Stimulated activated CD4-positive, alpha-beta T cell treated with anti-CD3 and anti-CD28 coated beads, Interleukin-2, amount 100 ng/mL, for 24 hours (primary cell): ENCODE measurements at places on chromosomes 6 and 20.

DNA sequence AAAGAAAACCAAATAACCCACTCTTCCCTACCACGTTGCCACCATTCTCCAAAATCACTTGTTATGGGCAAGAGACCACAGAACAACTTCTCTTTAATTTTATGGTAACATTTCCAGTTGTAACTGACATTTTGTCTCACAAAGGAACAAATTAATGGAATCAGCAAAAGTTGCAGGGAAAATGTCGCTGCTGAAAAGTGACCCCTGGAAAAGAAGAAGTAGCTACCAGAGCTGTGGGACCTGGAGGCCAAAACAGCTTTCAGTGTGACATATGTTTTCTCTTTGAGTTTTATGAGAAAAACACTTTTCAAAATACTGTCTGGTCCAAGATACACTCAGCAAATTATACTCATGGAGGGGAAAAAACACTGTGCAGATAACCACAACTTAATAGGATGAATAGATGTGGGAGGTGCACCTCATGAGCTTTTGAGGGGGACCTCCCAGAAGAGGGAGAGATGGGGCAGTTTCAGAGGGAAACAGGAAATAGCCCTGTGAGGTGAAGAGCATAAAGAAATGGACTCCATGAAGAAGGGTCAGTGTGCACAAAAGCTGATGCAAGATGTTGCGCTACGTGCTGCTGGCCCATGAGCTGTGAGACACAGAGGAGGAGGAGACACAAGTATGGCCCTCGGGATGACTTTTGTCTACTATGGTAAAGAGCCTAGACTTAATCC, 87.3 kb downstream of the DTNBP1 start:
- no peak for DNase-seq

DNA sequence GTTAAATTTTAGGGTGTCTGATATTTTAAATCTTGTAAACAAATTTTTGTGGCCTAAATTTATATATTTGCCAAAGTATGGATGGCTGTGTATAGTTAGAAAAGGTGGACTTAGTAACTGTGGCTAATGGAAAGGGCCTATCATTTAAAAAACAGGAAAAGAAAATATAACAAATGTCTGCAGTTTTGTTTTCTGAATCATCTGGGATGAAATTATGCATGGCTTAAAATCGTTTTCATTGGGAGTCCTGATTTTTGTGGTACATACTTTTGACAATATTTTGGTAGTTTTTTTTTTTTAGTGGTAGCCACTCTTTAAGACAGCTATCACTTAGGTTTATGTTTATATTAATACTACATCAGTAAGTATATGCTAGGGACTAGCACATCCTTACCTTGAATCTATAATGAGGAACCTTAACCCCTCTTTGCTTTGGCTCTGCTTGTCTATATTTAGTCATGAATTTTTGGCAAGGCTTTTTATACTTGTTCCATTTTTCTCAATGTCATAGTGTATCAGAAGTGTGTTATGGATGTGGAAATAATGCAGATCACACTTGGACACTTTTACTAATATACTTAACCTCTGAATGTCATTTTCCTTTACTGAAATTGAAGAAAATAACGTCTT, 5.6 kb downstream of the ARID1B start:
- no peak for DNase-seq

GRCh38 chr6:166058064-166058739, 109.4 kb downstream of the TBXT start:
- DNase-seq, result no peak

GRCh38 chr6:9399916-9400315, 964.6 kb upstream of the SLC35B3 start:
- DNase-seq, result no peak

DNA sequence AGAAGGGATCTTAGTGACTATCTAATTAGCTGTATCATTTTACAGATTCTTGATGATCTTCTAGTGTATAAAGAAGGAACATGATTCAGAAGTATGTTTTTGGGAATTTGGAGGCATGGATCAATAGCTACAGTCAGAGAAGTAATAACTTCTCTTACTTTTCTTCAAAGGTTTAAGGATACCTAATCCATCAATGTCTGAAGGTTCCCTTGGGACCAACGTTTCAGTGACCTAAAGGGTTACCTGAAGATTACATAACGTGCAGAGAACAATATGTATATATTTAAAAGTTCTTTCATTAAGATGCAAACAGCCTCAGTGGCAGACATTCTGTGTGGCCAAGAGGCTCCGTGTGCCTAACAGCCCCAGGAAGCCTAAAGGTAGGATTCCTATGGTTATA, 3.2 kb downstream of the HDAC2 start:
- DNase-seq, result no peak

GRCh38 chr6:132812756-132813172, 1.6 kb upstream of the RPS12 start:
- no peak for DNase-seq

- no peak for DNase-seq
Observed at GRCh38 chr6:130050230-130050629, 31.8 kb downstream of the L3MBTL3 start.

- peak; percentile 75 for DNase-seq
Observed at GRCh38 chr6:29792123-29793035, 35.2 kb upstream of the HLA-G start.

GRCh38 chr6:92687278-92687677, 732.1 kb downstream of the EPHA7 start:
- no peak for DNase-seq

DNA sequence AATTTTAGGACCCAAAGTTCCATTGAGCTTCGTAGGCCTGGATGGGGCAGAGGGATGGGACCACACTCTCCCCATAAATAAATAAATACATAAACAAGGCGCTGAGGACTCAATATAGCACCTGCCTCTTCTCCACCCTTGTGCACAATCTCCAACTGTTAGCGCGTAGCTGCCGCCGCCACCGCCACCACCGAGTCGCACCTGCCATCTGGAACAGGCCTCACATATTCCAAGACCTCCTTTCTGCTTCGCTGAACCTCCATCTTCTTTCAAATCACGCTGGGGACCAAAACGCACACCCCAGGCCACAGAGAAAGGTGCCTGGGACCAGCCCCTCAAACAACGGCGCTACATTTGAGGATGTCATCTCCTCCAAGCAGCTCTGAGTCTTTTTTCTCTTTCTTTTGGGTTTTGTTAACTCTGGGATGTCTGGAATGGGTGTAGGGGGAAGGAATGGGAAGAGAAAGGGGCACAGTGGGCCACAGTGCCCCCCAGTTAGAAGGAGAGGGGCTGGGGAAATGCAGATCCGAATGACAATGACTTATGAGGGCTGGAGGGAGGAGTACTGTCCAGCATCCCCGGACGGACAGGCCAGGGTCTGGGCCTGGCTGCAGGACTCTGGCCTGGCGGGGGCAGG, 49.7 kb downstream of the NOL4L start:
- DNase-seq, result peak; percentile 38

- DNase-seq, result no peak
Observed at GRCh38 chr6:3289664-3290055, 30.9 kb downstream of the PSMG4 start.

- no peak for DNase-seq
Observed at GRCh38 chr6:162363757-162364156, 363.8 kb downstream of the PRKN start.

DNA sequence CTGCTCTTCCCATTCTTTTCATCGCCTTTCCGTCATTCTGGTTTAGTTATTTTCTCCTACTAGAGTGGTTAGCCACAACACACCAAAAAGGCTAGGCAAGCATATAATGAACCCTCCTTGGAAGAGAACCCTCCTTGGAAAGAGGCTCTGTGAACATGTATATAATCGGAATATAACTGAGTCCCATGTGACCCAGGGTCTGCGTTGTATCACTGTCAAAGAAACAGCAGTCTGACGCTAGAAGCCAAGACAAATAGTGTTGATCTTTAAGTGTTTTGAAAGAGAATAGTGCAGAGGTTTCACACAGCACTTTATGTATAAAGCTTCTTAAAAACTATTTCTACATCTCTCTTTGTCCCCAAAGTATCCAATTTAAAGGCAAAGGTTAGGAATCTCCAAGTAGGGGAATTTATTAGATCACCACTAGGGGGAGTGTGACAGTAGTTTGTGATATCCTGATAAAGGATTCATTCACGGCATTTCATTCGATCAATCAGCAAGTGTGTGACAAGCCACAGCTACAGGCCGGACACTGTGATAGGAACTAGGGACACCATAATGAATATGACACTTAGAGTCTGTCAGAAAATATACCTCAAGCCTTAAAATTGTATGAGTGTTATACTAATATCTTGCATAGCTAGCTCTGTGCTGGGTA, 395.3 kb downstream of the CD109 start:
- DNase-seq, result no peak

DNA sequence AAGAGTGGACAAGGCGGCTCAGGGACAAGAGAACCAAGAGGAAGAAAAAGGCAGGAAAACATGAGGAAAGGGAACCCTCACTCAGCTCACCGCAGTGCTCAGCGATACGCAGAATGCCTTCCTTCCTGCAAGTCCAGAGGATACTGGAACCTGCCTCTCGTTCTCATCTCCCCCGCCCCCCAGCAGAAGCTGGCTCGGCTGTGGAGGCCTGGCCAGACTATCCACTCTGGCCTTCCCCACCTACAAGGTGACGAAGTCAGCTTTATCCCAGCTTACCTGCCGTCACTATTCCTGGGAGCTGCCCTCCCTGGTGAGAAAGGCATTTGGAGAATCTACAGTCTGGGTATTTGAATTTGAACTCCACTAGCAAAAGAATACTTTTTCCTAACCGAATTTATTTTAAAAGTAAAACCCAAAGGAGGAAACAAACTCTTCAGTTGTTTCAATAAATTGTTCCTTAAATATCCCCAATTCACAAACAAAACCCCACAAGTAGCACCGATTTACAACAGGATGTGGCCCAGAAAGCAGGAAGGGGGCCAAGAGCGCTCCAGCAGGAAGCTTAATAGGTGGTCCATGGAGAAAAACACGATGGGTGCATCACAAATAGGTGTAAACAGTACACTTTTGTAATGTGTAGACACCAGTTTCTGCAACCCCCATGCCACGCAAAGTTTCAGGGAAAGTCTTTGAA, 2.1 kb upstream of the DIDO1 start:
- DNase-seq, result no peak

DNA sequence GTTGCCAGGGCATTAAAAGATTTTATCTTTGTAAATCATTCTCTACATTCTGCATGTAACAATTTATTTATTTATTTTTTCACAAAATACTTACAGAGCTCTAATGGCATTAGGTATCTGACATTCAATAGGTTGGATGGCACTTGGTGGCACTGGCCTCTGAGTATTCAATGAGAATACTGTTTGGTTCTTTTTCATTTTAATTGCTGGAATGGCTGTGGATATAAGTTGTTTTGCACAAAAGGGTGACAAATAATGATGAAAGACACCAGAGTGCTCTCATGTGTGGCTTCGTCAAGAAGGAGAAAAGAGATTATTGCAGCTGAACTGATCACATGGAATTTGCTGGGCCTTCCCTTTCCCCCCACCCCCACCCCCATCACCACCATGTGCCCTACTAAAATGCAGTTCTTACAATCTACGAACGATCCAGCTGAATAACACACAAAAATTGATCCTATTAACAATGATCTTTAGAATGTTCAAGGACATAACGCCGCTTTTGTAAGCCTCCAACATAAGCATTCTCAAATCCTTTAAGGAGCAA, 195.2 kb upstream of the POU3F2 start:
- no peak for DNase-seq
